ENCODE measurements at places on chromosomes 5 and 9.

DNA sequence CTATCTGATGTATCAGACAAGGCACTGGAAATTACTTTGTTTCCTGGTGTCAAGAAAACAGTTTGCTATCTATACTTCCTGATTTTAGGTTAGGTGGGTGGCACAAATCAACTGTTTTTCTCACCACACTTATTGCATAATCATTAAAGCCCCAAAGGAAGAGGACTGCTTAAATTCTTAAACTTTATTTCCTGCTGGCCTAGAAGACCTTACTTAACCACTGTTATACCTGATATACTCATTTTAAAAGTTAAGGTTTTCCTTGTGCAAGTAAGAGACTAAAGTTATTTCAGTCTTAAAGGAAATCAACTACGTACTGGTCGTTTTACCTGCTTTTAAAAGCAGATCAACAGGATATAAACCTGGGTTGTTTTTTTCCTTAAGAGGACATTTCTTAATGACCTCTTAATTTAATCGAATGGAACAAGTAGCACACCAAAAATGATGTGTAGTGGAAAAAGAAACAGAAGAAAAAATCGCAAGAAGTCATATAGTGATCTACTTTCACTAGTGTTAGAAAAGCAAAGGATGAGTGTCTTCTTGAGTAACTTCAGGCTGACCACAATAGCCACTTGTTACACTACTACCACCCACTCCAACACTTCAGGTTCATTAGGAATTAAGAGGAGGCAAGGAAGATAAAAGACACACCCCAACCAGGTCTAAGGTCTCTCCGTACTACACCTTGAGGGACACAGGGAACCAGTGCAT lies 974 bp downstream of the CLINT1 start:
- peak; percentile 34 for DNase-seq

GRCh38 chr5:39211773-39212172 lies 7.6 kb downstream of the FYB1 start:
- DNase-seq, result no peak

DNA sequence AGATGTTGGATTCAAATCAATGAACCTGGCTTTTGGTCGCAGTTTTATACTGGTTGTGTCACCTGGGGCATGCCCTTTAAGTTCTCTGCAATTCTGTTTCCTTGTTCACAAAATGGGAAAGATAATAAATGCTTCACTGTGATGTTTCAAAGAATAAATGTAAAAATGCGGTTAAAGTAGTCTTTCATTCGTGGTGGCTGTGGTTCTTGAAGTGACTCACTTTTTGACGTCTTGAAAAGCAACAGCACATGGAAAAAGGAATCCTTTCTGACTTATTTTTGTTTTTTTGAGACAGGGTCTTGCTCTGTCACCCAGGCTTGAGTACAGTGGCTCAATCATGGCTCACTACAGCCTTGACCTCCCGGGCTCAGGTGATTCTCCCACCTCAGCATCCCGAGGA lies 88.4 kb upstream of the SLIT3 start:
- DNase-seq, result no peak

- DNase-seq, result peak; percentile 37
Observed at GRCh38 chr5:137752905-137753690, 1.1 kb downstream of the HNRNPA0 start.

DNA sequence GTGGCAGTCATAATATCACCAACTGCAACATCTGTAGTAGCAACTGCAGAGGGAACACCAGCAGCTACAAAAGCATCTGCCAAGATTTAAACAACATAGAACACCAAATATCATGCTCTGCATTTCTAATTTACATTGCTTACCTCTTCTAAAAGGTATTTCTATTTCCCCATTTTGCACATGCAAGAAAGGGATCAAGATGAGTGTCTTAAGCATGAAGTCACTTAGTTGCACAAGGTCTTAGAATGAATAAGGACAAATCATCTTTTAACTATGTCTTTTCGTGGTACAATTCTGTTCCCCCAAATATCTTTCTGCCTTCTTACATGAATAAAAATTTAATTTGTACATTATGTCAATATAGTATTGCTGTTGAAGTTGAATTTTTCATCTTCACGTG lies 1746.4 kb downstream of the EFNA5 start:
- DNase-seq, result no peak

- DNase-seq, result peak; percentile 84
Observed at GRCh38 chr9:126228781-126229444, 97.7 kb upstream of the MVB12B start.
